ENCODE measurements at places on chromosomes 16 and 17. TPM values are rescaled to one million over a fixed set of nuclear protein-coding genes. Genes with fewer than 3 reads are reported as not detected.

- no peak for DNase-seq
These were observed 27.1 kb upstream of the GCSH start for GRCh38 chr16:81123092-81123852.

The NPB gene
- polyA plus RNA-seq = 0.20 TPM

- no peak for DNase-seq
These were observed 1.8 kb upstream of the TELO2 start for GRCh38 chr16:1491327-1491726.

The VPS9D1 gene
- 8.6 TPM for polyA plus RNA-seq

The UBALD2 gene
- 16.3 TPM for polyA plus RNA-seq

The LRRC37A3 gene
- 3.5 TPM for polyA plus RNA-seq

DNA sequence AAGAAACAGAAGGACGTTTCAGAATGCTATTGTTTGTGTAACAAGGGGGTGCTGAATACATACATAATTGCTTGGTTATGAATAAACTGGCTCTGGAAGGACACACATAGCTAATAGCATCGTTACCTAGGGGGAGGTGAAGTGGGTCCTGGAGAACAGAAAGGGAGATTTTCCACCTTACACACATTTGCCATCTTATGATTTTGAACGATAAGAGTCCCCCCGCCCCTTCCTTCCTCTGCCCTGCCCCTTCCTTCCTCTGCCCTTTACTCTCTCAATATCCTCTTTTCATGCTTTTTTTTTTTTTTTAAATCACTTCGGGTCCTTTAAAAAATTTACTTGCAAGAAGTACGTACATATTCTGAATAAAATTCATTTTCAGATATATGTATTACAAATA lies 902 bp upstream of the DHRS7B start:
- no peak for DNase-seq

DNA sequence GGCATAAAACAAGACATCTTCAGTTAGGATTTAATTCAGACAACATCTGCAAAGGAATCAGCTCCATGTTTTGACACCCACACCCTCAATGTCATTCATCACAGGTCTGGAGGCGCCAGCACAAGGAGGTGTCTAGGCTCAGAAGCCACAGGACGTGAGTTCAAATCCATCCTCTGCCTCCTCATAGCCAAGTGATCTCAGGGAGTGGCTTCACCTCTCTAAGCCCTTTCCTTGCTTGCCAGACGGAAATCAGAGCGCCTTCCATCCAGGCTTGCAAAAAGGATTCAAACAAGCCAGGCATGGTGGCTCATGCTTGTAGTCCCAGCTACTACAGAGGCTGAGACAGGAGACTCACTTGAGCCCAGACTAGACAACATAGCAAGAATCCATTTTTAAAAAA lies 84.6 kb downstream of the GSG1L start:
- no peak for DNase-seq

The ZFP3 gene
- polyA plus RNA-seq = 2.3 TPM

- DNase-seq = no peak
These were observed 8.8 kb upstream of the TANGO6 start for GRCh38 chr16:68834550-68834949.

Measured in AG04450 (cell line).